Activated CD8-positive, alpha-beta memory T cell treated with anti-CD3 and anti-CD28 coated beads, Interleukin-2, amount 50 U/mL, for 4 hours (primary cell): ENCODE measurements at places on chromosomes 16 and 17.

DNA sequence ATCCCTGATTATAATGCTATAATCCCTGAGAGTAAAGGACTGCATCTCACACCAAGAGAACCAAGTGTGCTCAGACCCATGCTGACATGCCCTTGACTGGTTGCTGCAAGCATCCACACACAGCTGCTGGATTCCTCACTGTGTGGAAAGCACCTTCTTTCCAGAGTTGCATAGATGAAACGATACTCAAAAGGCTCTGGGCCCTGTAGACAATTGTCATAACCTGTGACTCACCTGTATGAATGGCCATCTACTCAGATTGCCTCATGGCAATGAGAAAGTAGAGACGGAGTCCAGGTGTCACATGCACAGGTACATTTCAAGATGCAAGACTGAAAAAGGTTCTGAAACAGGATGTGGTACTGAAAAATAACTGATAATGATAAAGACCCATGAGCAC, 58.1 kb downstream of the MPHOSPH6 start:
- no peak for DNase-seq

DNA sequence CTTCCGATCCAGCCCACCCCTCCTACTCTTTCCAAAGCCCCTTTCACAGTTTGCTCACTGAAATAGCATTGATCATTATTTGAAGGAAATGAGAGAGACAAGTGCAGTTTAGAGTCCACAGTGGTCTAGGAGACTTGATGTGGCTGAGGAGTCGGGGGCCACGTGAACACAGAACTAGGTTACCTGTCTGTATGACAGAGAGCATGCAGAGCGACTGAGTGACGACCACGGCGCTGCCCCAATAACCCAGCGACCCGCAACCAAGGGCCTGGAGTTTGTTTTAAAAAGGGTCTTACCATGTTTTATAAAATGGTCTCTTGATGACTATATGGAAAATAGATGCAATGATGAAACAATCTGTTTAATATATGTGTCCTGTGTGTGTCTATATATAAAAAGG, 39.5 kb downstream of the NDEL1 start:
- DNase-seq, result no peak

DNA sequence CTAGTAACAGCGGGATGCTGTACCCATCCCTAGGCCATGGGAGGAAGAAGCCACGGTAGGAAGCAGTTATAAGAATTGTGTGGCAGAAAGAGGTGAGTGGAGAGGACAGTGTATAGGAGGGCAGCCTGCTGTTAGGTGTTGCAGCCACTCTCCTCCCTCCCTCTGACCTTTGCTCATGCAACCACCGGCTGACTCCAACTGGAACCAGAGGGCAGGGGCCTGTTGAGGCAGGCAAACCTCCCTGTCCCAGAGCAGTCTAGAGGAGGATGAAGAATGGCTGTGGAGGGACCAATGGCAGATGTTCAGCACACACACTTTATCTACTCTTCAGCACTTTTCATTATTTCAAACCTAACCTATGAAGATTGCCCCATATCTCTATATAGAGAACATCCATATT, 2.2 kb downstream of the TXNL4B start:
- no peak for DNase-seq

DNA sequence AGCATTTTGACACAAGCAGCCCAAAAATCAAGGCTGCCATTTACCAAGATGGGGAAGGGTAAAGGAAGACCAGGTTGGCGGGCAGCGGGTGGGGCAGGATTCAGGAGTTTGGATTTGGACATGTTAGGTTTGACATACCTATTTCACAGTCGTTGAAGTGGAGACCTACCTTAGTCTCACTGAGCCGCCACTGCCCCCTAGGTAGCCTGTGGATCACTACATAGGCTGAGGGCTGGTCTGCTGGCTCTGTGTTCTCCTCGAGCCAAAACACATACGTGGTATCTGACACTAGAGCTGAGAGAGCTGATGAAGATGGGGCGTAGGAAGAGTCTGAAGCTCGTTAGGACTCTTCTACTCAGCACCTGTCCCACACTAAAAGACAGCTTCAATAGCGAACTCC, 115.1 kb downstream of the HIC1 start:
- no peak for DNase-seq
